ENCODE measurements at places on chromosomes 2 and 18.

- DNase-seq = no peak
These were observed 71.4 kb upstream of the ZNF385B start for GRCh38 chr2:179932786-179933185.

DNA sequence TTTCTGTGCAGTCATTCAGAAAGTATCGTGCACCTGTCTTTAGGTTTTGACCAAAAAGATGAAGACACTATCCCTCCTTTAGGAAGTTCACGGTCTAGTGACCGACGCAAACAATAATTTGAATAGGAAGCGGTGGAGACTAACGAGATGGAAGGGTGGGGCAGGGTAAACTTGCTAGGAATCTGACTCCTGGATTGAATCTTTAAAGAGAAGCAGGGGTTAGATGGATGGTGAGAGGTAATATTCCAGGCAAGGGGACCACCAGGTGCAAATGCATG, 651 bp upstream of the TXNL1 start:
- DNase-seq = no peak

DNA sequence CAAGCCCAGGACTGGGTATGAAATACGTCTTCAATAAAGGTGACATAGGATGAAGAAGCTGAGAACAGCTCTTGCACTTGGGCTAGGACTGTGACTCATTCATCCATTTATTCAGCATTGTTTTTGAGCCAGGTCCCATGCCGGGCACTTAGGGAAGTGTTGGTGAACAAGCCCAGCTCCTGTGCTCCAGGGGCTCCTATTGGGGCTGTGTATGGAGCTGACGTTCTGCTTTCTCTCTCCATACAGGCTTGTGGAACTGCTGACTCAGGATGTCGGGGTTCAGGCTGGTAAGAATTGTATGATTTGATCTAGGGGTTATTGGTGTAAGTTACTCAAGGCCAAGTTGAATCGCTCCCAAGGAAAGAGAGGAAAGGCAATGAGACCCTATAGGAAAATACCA, 24.0 kb downstream of the MYO7B start:
- no peak for DNase-seq

- DNase-seq = no peak
These were observed 107.4 kb downstream of the CLIP4 start for GRCh38 chr2:29222381-29223179.

GRCh38 chr18:44815108-44815507, 134.4 kb downstream of the SETBP1 start:
- DNase-seq = no peak

- no peak for DNase-seq
These were observed 471.5 kb downstream of the EPHA4 start for GRCh38 chr2:221100467-221101089.

DNA sequence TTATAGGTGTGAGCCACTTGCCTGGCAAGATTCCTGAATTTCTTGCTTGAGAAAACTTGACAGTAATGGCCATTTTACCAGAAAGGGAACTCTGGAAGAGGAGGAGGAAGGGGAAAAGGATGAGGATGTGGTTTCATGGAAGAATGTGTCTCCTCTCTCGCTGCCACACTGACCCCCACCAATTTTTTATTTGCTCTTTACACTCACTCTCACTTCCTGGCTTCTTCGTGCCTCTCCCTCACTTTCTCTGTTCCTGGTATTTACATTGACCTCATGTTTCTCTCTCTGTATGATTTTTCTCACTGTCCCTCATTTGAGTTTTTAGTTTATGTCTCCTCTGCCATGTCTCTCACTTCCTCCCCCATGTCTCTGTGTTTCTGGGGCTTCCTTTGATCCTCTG, 134.5 kb upstream of the CAB39 start:
- no peak for DNase-seq

DNA sequence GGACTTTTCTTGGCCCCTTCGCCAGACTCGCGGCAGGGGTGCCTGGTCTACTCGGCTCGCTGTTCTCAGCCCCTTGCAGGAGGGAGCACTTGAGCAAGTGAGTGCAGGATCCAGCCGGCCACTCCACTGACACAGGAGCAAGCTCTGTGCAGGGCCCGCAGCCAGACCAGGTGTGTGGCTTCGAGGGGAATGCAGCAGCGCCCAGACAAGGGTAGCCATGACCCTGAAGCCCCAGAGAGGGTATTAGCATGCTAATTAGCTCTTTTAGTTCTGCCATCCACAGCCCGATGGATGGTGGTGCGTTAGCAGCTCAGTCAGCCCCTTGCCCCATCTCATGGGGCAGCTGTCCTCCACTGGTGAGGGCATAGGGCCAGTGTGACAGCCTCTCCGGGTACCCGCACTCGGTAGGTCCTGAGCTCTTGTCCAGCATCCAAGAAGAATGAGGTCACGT, 103.2 kb upstream of the HS6ST1 start:
- no peak for DNase-seq

- DNase-seq = no peak
These were observed 39.8 kb upstream of the AAK1 start for GRCh38 chr2:69683170-69683971.

DNA sequence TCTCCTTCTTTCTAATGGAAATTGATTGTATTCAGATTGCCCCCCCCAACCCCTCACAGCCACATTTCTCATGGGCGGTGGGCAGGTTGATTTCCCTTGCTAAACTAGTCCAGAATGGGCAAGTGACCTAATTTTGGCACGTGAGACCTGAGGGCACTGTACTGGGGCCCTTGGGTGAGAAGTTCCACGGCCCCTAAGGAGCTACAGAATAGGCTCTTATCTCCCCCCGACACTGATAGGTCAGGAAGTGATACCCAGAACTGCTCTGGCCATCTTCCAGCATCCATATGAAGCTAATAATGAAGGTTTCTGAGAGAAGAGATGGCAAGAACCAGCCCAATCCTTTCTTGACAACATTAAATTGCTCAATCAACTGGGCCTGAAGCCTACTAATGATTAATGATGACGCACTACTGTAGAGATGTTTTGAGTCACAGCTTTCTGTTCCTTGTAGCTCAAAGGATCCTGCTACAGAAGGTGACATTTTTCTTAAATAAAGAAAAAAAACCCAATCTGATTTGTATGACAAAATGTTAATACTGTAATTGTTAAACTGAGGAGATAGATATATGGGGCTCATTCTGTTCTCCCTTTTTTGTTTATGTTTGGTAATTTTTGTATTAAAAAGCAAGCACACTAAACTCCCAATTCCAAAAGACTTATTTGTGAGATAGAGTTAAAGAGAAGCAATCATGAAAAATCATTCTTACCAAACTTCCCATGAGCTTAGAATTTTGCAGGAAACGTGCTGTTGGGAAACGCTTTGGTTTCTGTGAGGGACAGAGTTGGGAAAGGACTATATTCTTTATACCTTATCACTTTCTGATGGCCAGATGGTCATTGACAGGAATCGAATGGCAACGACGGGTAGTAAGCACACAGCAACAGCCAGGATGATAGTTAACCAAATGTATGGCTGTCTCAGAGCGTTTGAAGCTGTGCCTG, 28.2 kb upstream of the NARS1 start:
- peak; percentile 37 for DNase-seq

DNA sequence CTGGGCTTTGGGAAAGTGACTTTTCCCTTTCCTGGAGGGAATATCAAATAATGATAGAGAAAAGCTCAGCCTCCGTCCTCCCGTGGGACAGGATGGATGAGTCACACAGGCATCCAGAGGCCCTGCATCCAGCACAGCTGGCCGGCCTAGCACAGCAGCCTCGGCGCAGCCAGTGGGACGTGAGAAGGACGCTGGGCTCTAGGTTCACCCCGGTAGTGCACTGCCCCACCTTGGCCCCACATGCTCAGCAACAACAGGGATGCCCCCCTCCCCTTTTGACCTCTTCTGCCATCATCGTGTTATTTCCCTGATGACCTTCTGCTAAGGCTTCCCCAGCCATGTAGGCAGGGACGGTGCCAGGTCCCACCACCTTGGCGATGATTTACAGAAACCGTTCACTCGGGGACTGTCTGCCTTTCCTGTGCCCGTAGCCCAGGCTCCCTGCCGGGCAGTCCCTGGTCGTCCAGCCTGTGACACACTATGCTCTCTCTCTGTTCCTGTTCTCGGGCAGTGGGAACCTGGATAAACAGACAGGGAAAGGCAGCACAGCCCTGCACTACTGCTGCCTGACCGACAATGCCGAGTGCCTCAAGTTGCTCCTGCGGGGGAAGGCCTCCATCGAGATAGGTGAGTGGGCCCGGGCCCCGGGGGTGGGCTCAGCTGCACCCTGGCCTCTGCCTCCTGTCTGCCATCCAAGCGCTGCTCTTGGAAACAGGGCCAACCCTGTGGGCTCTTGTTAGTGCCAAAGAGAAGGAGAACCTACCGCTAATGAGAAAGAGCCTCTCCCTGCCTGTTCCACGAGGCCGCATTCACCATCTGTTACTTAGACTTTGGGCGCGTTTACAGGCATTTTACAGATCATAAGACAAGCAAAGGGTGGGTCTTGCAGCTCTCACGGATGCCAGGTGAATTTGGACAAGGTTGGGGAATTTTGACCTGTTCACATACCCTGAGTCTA, 44.6 kb downstream of the ITGB1BP1 start:
- DNase-seq = no peak

DNA sequence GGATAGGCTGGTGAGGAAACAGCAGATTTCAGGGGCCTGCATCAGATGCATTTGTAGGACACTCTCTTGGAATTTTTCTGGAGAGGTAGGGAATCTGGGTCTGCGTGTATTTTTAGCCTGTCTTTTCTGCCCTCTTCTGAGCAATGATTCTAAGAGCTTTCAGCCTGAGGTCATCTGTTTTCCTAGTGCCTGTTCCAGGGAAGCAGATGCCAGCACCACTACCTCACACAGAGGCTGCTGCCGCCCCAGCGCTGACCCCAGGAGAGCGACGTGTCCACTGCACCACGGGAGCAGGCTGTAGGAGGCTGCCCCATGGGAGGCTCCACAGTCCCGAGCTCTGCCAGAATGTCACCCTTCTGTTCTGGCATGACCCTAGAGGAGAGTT, 316.5 kb downstream of the CYP26B1 start:
- no peak for DNase-seq

DNA sequence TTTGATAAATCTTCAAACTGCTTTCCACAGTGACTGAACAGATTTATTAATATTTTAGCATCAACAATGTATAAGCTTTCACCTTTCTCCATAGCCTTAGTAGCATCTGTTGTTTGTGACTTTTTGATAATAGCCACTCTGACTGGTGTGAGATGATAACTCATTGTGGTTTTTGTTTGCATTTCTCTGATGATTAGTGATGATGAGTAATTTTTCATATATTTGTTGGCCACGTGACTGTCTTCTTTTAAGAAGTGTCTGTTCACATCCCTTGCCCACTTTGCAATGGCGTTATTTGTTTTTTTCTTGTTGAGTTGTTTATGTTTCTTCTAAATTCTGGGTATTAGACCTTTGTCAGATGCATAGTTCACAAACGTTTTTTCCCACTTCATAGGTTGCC, 952.9 kb downstream of the TRIB2 start:
- no peak for DNase-seq

- DNase-seq = no peak
These were observed 86.8 kb downstream of the SPRED2 start for GRCh38 chr2:65345631-65346030.

DNA sequence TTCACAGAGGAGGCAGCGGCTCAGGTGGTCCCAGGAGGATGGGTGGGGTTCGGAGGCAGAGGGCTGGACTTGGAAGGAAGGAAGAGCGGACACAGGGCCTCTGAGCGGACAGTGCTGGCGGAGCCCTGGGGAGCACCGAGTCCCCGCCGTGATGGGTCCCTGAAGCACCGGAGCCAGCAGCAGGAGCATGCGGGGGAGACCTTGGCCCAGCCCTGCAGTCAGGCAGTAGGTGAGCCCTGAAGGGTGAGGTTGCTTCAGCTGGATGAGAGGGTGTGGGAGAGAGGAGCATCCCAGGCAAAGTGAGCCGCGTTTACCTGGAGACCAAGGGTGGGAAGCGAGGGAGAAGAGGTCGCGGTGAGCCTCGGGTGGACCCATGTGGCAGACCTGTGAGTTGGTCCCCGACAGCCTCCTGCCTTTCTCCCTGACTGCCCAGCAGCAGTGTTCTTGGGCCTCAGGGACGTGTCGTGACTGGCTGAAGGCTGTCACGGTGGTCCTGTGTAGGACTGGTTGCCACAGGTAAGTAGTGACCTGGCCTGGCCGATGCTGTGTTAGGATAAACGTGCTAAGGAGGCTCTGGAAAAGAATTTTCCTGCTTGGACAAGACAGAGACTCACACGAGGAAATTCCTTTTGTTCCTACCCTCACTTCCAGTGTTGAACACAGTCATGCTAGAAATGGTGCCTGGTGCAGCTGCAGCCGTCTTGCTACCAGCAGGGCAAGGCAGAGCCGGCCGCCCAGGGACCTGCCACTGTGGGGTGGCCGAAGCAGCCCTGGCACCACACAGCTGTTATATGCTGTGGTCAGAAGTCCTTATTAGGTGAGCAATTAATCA, 73.0 kb downstream of the RRM2 start:
- DNase-seq = no peak

DNA sequence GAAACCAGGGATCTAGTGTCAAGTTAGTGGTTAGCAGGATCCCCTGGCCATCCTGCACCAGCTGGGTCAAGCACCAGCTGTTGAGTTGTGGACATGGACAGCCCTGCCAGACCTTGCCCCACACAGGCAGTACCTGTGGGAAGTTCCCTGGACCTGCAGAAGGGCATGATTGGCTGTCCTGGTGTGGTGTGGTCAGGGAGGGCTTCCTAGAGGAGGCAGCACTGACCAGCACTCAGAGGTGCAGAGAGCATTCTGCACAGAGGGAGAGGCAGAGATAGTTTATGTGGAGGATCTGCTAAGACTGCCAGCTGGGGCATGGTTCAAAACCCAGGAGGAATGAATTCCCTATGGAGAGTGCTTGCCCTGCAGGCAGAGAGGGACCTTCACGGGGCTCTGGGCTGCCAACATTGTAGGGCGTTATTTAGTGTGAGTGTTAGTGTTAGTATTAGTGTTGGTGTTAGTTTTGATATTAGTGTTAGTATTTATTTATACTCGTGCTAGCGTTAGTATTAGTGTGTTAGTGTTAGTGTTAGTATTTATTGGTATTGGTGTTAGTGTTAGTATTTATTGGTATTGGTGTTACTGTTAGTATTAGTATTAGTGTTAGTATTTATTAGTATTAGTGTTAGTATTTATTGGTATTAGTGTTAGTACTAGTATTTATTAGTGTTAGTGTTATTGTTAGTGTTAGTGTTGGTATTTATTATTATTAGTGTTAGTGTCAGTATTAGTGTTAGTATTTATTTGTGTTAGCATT, 31.9 kb downstream of the TWIST2 start:
- no peak for DNase-seq

- DNase-seq = no peak
These were observed 234.7 kb downstream of the ATAD2B start for GRCh38 chr2:23692263-23692662.

- DNase-seq = peak; percentile 36
These were observed 56.5 kb upstream of the CREB1 start for GRCh38 chr2:207473049-207473930.

- DNase-seq = no peak
These were observed 48.0 kb downstream of the NAT8 start for GRCh38 chr2:73594251-73594650.
